Activated CD8-positive, alpha-beta memory T cell treated with anti-CD3 and anti-CD28 coated beads for 1 hour (primary cell): ENCODE measurements at places on chromosomes 16 and 17.

GRCh38 chr17:58319173-58320162, 9.1 kb downstream of the TSPOAP1 start:
- no peak for DNase-seq

DNA sequence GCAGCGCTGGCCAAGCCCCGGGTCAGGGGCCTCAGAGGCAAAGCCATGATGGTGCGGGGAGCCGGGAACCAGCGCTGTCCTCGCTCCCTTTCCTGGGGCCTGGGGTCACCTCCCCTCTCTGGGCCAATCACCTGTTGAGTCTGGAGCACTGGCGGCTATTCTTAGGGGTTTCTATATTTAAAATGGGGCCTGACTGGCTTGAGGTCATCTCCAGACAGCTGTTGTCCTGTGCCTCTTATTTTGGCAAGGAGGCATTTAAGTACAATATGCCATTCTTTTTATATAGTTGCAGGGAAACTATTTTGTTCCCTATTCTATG, at the start of gene COX6A2:
TSS of gene COX6A2 (minus strand) at position 82 of the 319 bp plus-strand sequence. CDS start at position 47, 35 bp downstream.
- DNase-seq, result no peak

- no peak for DNase-seq
Measured at GRCh38 chr17:29155966-29156338, 24.2 kb downstream of the MYO18A start.

GRCh38 chr16:88339930-88340754, 42.6 kb upstream of the ZNF469 start:
- no peak for DNase-seq

DNA sequence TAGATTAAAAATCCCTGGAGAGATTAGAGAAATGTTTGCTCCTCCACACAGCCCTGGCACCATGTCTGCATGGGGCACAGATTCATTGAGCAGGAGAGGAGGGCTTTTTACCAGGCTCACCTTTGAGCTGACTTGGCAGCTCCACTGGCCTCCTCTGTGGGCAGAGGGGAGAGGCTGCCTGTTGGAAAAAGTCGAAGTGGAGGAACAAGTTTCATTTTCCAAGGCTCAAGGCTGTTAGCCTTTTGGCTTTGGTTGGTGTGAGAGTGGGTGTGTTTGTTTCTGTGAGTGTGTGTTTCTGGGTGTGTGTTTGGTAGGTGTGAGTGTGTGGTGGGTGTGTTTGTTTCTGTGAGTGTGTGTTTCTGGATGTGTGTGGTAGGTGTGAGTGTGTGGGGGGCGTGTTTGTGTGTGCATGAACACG, 5.6 kb downstream of the TMEM238L start:
- DNase-seq, result no peak
